ENCODE measurements at places on chromosomes 6 and 20.

DNA sequence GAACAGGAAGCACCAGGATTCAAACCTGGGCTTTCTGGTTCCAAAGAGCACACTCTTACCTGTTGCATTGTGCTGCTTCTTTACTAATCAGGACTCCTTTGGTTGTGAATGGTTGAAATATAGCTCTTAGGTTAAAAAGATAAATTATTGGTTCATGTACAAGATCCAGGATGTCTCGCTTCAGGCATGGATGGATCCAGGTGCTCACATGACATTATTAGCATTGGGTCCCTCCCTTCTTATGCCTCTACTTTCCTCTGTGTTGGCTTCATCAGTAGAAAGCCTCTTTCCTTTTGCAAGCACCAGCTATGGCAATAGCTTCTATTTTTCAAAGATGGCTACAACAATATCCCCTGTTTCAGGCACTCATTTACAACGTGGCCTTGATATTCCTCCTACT, 217.7 kb upstream of the SULF2 start:
- DNase-seq = no peak

- no peak for DNase-seq
Measured at GRCh38 chr6:63295553-63296194, 24.1 kb downstream of the LGSN start.

- no peak for DNase-seq
Measured at GRCh38 chr6:31041372-31041974, 31.2 kb downstream of the MUC22 start.

DNA sequence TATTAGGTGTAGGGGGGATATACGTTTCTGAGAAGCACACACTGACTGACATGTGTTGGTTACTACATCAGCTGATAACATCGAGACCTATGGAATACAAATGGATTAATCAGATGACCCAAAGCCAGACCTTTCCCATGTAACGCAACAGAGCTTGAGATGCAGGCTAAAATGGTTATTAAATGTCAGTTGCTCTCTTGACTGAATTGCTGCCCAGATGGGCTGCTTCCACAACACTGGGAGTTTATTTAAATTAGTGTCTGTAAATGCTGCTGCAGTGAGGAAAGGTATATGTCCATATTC, 298.8 kb downstream of the PHACTR1 start:
- DNase-seq = no peak

DNA sequence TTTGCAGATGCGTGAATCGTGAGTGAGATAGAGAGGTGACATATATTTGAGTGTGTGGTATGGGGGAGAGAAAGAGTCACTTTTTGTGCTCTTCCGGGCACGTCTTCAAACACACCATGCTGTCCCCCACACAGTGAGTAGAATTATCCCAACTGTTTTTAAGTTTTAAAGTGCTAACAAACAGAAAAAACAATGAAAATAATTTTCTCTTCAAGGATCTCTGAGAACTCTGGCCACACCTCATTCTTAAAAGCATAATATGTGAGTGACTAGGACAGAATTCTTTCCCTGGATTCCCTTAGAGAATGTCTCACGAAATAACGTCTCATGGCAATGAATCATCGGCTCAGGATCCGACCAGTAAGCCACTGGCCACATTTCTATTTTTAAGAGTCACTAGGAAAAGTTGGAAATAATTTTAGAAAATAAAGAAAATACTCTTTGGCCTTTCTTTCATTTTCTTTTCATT, 235.7 kb upstream of the ZNF217 start:
- DNase-seq = no peak

DNA sequence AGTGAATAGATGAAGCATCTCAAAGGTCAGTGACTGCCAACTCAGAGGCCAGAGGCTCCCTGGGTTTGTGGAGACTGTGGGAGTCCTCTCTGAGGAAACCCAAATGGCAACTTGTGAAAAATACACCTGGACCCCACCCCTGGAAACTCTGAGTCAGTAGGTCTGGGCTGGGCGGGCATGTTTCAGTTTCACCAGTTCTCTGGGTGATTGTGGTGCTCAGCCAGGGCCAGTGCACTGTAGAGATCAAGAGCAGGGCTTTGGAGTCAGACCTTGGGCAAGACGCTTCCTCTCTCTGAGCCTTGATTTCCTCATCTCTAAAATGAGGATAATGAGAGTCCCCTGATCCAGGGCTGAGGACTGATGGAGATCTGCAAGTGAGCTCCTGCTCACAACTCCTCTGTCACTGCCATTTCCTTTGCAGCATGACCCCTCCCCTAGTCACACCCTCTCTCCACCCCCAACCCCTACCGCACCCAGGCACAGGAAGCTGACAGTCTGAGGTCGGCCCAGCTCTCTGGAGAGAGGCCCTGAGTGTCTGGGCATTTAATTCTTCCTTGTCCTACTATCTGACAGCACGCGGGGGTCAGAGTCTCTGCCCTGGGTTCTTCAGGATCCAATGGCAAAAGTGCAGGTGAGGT, 5.1 kb downstream of the DEF6 start:
- DNase-seq = peak; percentile 75

- no peak for DNase-seq
Measured at GRCh38 chr6:16948396-16948795, 153.5 kb upstream of the STMND1 start.

- DNase-seq = peak; percentile 90
Measured at GRCh38 chr6:83065511-83066192, at the start of gene UBE3D. Gene UBE3D (minus strand): TSS chr6:83065841. CDS start chr6:83065718, 123 bp downstream.

All from activated T-helper 1 cell treated with anti-CD3 and anti-CD28 coated beads, Interleukin-2, amount 50 U/mL, for 16 hours (primary cell).